ENCODE measurements at places on chromosomes 2 and 18.

DNA sequence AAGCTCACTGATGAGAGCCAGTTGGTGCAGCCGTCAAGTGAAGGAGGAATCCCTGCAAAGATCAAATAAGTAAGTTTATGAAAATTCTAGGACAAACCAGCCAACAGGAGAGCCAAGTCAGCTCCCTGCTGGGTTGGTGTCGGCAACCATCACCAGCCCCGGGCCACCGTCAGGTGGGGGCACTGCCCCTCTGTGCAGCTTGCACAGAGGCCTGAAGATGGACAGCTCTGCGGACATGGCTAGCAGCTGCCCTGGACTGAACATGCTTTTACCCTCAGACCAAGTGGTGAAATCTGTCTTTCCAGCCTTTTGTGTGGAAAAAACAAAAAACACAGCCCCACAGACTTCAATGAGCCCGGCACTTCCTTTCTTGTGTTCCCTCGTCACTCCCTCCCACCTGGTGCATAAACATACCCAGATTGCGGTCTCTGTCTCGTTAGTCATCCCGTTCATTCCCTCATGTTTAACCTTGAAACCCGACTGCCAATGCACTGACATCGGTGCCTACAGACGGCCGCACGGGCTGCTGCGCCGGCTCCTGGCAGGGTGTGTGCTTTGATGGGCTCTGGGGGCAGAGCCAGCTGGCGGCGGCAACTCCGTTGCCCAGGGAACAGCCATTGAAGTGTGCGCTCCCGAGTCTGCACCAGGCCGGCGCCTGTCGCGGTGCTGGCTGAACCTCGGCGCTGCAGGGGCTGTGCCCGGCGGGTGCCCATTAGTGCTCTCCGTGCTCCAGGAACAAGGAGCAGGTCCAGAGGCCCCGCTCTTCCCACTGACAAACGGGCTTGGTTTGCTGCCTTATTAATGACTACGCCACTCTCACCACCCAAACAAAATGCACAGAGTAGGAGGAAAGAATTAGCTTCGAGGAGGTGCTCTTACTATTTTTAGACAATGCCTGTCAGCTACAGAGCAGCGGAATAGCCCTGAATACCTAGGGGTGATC, 95.3 kb downstream of the EIPR1 start:
- no peaks in the 10 kb centered on the region for H3K4me1 ChIP-seq
- no peak overlapping the region for H3K27ac ChIP-seq
- no peak for DNase-seq
- no peak overlapping the region for H3K4me3 ChIP-seq

DNA sequence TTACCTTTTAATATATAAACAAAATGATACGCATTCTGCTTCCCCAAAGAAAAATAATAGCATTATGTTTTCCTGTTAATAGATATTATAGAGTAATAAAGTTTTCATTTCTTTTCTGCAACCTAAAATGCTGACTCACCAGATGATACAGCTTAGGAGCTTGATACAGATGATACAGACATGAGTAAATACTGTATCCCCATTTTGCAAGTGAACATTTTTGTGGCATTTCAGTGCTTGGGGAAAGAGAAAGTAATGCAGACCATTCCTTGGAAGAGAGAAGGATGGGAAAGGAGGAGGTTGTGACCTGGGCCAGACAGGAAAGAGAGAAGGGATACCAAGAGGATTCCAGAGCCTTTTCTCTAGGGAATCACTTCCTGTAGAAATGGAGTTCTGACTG, 97.5 kb upstream of the FSHR start:
- H3K27me3 ChIP-seq, result no peaks in the 10 kb centered on the region
- H3K4me1 ChIP-seq, result no peaks in the 10 kb centered on the region
- H3K36me3 ChIP-seq, result no peaks in the 10 kb centered on the region
- no peak overlapping the region for H3K4me3 ChIP-seq
- DNase-seq, result no peak

DNA sequence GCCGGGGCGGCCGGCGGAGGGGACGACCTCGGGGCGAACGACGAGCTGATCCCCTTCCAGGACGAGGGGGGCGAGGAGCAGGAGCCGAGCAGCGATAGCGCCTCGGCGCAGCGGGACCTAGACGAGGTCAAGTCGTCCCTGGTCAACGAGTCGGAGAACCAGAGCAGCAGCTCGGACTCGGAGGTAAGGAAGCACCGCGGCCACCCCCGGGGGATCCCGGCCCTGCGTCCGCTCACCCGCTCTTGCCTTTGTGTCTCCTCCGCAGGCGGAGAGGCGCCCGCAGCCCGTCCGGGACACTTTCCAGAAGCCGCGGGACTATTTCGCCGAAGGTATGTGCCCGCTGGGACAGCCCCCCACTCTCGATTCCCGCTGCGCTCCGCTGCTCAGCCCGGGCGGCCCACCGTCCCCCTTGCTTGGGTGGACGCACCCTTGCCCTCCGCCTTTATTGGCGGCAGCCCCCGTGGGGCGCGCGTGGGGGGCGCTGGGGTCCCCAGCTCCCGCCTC, 611 bp downstream of the TCF7L1 start:
- peak; percentile 39 for DNase-seq
- 0 out of 2 replicates have a peak, but pooled peaks cover 4% of the 10 kb centered on the region for H3K27me3 ChIP-seq
- H3K36me3 ChIP-seq, result peaks cover 24% of the 10 kb centered on the region
- peaks cover 47% of the 10 kb centered on the region for H3K4me1 ChIP-seq
- peak overlapping the region; percentile 100 for H3K27ac ChIP-seq

DNA sequence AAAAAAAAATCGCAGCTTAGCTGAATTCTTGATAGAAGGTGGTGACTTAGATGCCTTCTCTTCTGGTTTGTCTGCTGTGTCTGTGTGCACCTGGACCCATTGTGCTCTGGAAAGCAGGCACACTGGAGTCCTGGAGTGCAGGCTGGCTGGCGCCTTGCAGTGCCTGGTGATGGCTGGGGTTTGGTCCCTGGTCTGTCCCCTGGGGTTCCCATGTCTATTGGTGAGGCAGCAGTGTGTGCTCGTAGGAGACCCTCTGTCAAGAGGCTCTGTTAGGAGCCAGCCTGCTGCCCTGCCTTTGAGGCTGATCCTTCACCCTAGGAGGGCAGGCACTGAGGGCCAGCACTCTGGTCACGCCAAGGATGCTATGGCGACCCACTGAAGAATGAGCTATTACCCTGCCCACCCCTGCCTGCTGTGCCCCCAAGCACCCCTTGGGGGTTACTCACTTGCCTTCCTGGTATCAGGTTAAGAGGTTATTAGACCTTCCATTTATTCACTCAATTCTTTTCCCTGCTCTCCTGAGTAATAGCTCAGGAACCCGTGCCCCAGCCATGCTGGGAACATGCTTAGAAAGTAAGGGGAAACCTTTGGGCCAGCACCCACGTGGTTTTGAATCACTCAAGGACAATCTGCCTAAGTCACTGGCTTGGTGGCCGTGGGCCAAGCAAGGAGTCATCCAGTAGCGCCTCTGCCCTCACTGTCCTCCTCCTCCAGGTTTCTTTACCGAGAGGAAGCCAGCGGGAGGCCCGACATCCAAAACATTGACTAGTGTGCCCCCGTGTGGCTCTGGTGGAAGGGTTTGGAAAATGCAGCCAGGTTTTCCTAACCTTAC, 284.5 kb downstream of the PRKCE start:
- H3K4me1 ChIP-seq, result no peaks in the 10 kb centered on the region
- H3K36me3 ChIP-seq, result no peaks in the 10 kb centered on the region
- H3K27ac ChIP-seq, result no peak overlapping the region
- H3K27me3 ChIP-seq, result no peaks in the 10 kb centered on the region

DNA sequence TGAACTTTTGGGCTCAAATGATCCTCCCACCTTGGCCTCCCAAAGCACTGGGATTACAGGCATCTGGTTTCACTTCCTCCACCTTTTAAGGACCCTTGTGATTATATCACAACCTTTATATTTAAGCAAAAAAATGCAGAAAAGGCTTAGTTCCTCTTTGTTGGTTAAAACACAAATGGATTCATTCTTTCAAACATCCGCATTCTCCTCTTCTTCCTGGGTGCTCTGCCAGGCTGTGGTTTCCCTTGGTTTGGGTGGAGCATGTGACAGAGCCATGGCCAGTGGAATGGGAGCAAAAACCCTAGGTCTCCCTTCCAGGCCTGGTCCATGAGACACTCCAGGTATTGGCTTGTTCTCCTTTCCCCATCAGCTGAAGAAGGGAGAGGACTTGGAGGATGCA, 9.9 kb upstream of the SLC66A3 start:
- H3K4me1 ChIP-seq, result no peaks in the 10 kb centered on the region
- H3K36me3 ChIP-seq, result no peaks in the 10 kb centered on the region
- H3K4me3 ChIP-seq, result no peak overlapping the region
- H3K27ac ChIP-seq, result no peak overlapping the region
- no peaks in the 10 kb centered on the region for H3K27me3 ChIP-seq

GRCh38 chr18:59420244-59420643, 61.2 kb upstream of the LMAN1 start:
- H3K4me1 ChIP-seq, result no peaks in the 10 kb centered on the region
- DNase-seq, result no peak
- H3K36me3 ChIP-seq, result no peaks in the 10 kb centered on the region
- no peaks in the 10 kb centered on the region for H3K27me3 ChIP-seq
- H3K4me3 ChIP-seq, result no peak overlapping the region

GRCh38 chr2:176177580-176178037, 10.9 kb upstream of the HOXD1 start:
- H3K4me1 ChIP-seq, result peaks cover 43% of the 10 kb centered on the region
- H3K27ac ChIP-seq, result no peak overlapping the region
- peaks cover 100% of the 10 kb centered on the region for H3K27me3 ChIP-seq
- H3K4me3 ChIP-seq, result peak overlapping the region; percentile 70
- DNase-seq, result peak; percentile 71

- no peaks in the 10 kb centered on the region for H3K4me1 ChIP-seq
- H3K4me3 ChIP-seq, result no peak overlapping the region
- H3K36me3 ChIP-seq, result no peaks in the 10 kb centered on the region
- no peaks in the 10 kb centered on the region for H3K27me3 ChIP-seq
- H3K27ac ChIP-seq, result no peak overlapping the region
These were observed 13.5 kb downstream of the STK39 start for GRCh38 chr2:168233726-168234406.

GRCh38 chr2:217756375-217757107, 246.3 kb downstream of the TNS1 start:
- peaks cover 9% of the 10 kb centered on the region for H3K4me1 ChIP-seq
- no peak overlapping the region for H3K27ac ChIP-seq
- H3K27me3 ChIP-seq, result 0 out of 2 replicates have a peak, but pooled peaks cover 5% of the 10 kb centered on the region
- peak; percentile 93 for DNase-seq
- H3K36me3 ChIP-seq, result no peaks in the 10 kb centered on the region
- peak overlapping the region; percentile 47 for H3K4me3 ChIP-seq

DNA sequence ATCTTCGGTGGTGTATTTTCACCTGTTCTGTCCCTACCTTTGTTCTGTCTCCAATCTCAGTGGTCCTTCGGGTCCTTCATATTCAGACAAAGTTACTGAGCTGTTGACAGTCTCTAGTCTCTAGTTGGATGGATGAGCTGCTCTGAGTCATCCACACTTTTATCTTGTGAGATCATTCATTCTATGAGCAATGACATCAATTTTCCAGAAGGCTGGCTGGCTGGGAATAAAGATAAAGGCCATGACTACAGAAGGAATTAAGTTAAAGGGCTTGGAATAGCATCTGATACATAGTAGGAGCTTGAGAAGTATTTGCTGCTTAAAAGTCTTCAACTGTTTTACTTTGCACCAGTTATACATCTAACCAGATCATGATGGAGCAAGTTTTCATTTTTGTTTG, 43.1 kb upstream of the SLC39A10 start:
- no peaks in the 10 kb centered on the region for H3K27me3 ChIP-seq
- H3K36me3 ChIP-seq, result no peaks in the 10 kb centered on the region
- no peak overlapping the region for H3K4me3 ChIP-seq
- peaks cover 39% of the 10 kb centered on the region for H3K4me1 ChIP-seq
- H3K27ac ChIP-seq, result peak overlapping the region; percentile 86

DNA sequence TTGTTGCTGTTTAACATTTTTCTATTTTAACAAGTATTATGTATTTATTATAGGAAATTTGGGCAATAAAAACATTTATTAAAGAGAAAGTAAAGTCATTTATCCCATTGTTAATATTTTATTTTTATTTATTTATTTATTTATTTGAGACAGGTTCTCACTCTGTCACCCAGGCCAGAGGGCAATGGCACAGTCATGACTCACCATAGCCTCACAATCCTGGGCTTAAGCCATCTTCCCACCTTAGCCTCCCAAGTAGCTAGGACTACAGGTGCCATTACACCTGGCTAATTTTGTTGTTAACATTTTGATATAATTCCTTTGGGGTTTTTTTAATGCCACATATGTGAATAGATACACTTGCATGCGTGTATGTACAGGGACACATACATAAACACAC, 165.9 kb upstream of the STON1 start:
- H3K36me3 ChIP-seq, result no peaks in the 10 kb centered on the region
- H3K27ac ChIP-seq, result no peak overlapping the region
- no peak for DNase-seq
- H3K4me3 ChIP-seq, result no peak overlapping the region
- no peaks in the 10 kb centered on the region for H3K27me3 ChIP-seq

GRCh38 chr2:232434563-232435374, 21.2 kb upstream of the ALPI start:
- no peak overlapping the region for H3K27ac ChIP-seq
- no peaks in the 10 kb centered on the region for H3K4me1 ChIP-seq

GRCh38 chr18:629269-630150, 27.9 kb upstream of the TYMS start:
- H3K4me3 ChIP-seq, result no peak overlapping the region
- H3K27me3 ChIP-seq, result no peaks in the 10 kb centered on the region
- DNase-seq, result peak; percentile 50
- peaks cover 7% of the 10 kb centered on the region for H3K4me1 ChIP-seq

DNA sequence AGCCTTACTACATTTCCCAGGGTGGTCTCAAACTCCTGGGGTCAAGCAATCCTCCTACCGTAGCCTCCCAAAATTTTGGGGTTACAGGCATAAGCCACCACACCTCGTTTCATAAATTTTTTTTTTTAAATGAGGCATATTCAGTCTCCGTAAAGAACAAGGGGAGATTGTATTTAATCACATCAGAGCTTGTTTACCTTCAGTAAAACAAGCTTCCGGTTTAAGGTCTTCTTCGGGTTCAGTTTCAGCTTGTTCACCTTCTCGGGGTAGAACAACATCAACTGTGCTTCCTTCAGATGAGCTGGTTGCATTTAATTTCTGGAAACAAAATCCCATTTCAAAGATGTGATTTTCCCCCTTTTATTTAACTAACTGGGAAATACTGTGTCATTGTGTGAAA, 88.6 kb downstream of the SCN3A start:
- no peak for DNase-seq
- H3K27ac ChIP-seq, result no peak overlapping the region
- H3K36me3 ChIP-seq, result no peaks in the 10 kb centered on the region

DNA sequence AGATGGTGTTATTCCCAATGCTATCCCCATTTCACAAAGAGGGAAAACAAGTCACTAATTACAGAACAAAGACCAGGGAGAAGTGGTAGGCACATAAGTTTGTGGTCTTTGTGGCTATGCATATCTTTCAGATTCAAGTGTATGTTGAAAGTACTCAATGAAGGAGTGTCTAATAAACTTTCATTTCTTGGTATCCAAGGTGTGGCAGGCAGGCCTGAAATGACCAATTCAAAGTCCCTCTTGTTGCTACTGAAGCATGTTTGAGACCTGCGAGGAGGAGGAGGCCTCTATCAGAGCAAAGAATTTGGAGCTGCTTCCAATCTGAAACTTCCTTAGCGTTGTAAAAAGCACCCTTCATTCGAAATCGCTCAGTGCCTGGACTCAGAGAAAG, 60.9 kb upstream of the KLF7 start:
- DNase-seq, result no peak
- H3K27ac ChIP-seq, result peak overlapping the region; percentile 48
- H3K27me3 ChIP-seq, result no peaks in the 10 kb centered on the region

Measured in GM23338 (cell line).